Tibial nerve (tissue), 4 donors: ENCODE measurements at places on chromosomes 12 and 14. TPM values are rescaled to one million over a fixed set of nuclear protein-coding genes. Genes with fewer than 3 reads are reported as not detected.

Gene IL22
- total RNA-seq: not detected

Gene RHEBL1
- total RNA-seq: 1.1 TPM

- no peak for DNase-seq
These were observed 2.3 kb downstream of the KRT72 start for GRCh38 chr12:52598966-52599365.

- DNase-seq: no peak
These were observed 148.6 kb upstream of the SLC38A2 start for GRCh38 chr12:46521145-46521544.

- DNase-seq: no peak
These were observed 68.6 kb downstream of the MARK3 start for GRCh38 chr14:103453791-103454190.
